H9 (cell line): ENCODE measurements at places on chromosomes 5 and 9. TPM values are rescaled to one million over a fixed set of nuclear protein-coding genes. Genes with fewer than 3 reads are reported as not detected.

The PHPT1 gene
- total RNA-seq: 161 and 175 TPM in 2 replicates

DNA sequence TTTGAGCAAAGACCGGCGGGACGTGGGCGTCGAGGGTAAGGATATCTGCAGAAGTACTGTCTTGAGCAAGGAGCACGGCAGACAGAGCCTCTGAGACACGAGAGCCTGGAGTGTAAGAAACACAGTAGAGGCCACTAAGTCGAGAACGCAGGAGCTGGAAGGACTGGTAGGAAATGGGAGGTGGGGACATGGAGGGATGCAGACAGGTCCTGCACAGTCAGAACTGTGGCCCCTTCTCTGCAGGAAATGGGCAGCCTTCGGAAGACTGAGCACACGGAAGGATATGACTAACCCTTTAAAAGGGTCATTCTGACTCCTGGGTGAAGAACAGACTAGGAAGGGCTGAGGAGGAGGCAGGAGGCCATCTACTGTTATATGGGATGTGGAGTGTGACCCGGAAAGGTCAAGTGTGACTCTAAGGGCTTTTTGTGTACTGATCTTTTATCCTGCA lies 1.4 kb upstream of the CAMSAP1 start:
- DNase-seq: no peak

DNA sequence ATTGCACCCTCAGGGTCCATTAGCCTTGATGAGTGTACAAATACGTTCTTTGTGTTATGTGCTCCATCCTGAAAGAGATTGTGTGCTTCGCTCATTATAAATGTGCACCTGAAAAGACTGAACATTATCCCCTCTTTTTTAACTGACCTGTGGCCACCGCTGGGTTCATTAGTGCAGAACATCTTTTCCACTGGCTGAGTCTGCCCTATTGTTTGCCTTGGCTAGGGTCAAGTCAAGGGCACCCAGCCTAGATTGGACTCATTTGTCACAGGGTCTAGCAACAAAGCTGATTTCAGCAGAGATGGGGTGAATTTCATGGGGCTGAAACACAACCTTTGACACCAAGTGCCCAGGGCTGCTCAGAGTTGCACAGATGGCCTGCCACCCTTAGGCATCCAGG lies 764.1 kb upstream of the ARRDC3 start:
- DNase-seq: no peak

- DNase-seq: peak; percentile 24
Measured at GRCh38 chr9:26043431-26043830, 365.2 kb upstream of the TUSC1 start.

The LEAP2 gene
- total RNA-seq: 1.0 and 1.4 TPM in 2 replicates

GRCh38 chr5:111138096-111138495 lies 45.9 kb downstream of the WDR36 start:
- no peak for DNase-seq

- no peak for DNase-seq
Measured at GRCh38 chr9:109937861-109938453, 158.0 kb downstream of the PALM2AKAP2 start.

DNA sequence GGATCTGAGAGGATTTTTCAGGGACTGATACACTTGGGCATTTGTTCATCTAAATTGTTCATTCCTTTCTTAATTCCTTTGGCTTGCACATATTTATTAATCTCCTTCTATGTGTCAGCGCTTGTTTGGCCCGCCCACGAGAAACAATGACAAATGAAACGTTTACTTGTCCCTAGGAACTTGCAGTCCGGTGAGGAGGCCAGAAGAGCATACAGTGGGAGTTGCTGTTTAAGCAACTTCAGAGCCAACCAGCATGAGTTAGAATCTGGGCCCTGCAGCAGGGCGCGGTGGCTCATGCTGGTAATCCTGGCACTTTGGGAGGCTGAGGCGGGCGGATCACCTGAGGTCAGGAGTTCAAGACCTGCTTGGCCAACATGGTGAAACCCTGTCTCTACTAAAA lies 18.8 kb downstream of the FBXL7 start:
- no peak for DNase-seq

The IFNA21 gene
- not detected in 2 replicates for total RNA-seq
